ENCODE measurements at places on chromosomes 5 and 9.

- DNase-seq: no peak
Observed at GRCh38 chr9:25461416-25461815, 216.8 kb downstream of the TUSC1 start.

DNA sequence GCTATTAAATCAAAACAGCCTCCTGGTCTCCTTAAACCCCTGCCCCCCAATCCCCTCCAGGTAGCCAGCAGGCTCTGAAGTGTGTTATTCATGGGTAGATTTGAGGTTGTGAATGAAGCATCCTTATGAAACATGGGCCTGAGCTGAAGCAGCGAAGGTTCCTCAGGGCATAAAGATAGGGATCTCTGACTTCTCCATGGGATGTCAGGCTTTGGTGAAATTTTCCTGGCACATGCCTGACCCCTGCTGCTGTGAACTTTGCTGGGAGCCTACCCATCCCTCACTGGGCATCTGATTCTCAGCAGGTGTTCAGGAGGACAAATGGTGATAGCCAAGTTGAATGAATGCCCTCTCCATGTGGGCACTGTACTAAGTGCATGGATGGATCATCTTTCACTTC is 250.3 kb downstream of the ASTN2 start:
- no peak for DNase-seq

GRCh38 chr5:59301727-59302126 is 591.8 kb downstream of the PDE4D start:
- no peak for DNase-seq

DNA sequence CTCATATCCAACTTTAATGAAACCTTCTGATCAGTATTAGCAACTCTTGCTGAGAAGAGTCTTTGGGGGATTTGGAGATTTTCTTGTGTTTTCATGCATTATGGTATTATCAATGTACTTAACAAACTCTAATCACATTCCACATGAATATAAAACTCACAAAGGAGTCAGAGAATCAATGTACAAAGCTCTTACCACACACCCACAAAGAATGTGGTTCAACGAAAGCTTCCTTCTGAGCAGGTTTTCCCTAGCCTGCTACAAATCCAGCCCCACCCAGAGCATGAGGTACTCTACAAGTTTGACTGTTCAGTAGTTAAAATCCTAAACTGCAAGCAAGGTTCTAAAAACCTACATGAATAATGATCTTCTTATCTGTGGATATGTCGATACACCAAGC is 210.1 kb downstream of the TARS1 start:
- DNase-seq: no peak

- DNase-seq: no peak
Observed at GRCh38 chr9:15253197-15253596, 53.8 kb downstream of the TTC39B start.

GRCh38 chr9:22373636-22374035 is 73.0 kb upstream of the DMRTA1 start:
- no peak for DNase-seq

DNA sequence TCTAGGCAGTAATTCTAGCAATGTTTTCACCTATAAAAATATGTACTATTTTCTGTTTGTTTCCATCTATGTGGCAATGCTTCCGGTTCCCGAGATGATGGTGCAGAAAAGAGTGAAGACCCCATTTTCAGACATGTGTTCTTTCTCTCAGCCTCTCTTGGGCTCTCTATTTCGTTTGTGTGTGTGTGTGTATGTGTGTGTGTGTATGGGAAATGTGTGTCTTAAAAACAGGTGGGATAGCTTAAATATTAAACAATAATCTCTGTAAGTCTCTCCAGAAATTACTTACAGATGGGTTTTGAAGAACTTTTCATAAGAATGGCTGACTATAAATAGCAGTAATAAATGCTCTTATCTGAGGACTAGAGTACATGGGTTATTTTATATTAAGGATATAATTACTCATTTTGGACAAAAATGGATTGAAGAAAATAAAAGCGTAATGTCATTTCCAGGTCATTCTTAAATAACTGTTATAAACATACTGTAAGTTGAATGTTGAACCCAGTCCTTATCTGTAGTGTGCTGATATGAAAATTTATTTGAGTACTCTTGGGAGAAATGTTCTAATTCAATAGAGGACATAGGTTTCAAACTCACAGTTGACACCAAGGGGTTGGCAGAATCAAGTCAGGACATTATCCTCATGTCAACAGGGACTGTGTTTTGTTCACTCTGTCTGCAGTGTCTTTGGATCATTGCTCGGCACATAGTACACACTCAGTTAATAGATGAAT is 31.1 kb downstream of the PCSK5 start:
- peak; percentile 5 for DNase-seq

Data from tongue (tissue), 3 donors.